ENCODE measurements at places on chromosomes 1 and 21. TPM values are rescaled to one million over a fixed set of nuclear protein-coding genes. Genes with fewer than 3 reads are reported as not detected.

The ADAM15 gene
- 84.5 TPM for total RNA-seq

The SESN2 gene
- 14.8 TPM for total RNA-seq

The C1orf210 gene
- not detected for total RNA-seq

The CLEC20A gene
- not detected for total RNA-seq

The S100A2 gene
- total RNA-seq = 1.2 TPM

The ESPN gene
- 0.49 TPM for total RNA-seq

The TMCC2 gene
- total RNA-seq = 20.9 TPM

The PCP4 gene
- total RNA-seq = not detected

The ITLN1 gene
- not detected for total RNA-seq

The AMY2B gene
- total RNA-seq = 3.2 TPM

The PRRX1 gene
- total RNA-seq = not detected

The SPRR3 gene
- not detected for total RNA-seq

The ANGPTL1 gene
- total RNA-seq = not detected

The RNU1-2 gene
- total RNA-seq = 1,962 TPM

The SELENBP1 gene
- total RNA-seq = not detected

The SRSF11 gene
- total RNA-seq = 195 TPM

The CDC42SE1 gene
- 190 TPM for total RNA-seq

The MEX3A gene
- 0.84 TPM for total RNA-seq

The SMPDL3B gene
- 0.30 TPM for total RNA-seq

The PLD5 gene
- total RNA-seq = not detected

The SLC30A10 gene
- not detected for total RNA-seq

The CHAF1B gene
- total RNA-seq = 36.5 TPM

The SLC25A34 gene
- total RNA-seq = 1.5 TPM

The FCRLB gene
- total RNA-seq = not detected

The SAMD13 gene
- 0.21 TPM for total RNA-seq

The NID1 gene
- 0.61 TPM for total RNA-seq

The LY9 gene
- 0.30 TPM for total RNA-seq

The GPR25 gene
- not detected for total RNA-seq

The ADAMTS4 gene
- 0.66 TPM for total RNA-seq

The PLA2G2F gene
- not detected for total RNA-seq

The P3R3URF gene
- not detected for total RNA-seq

The HSPB7 gene
- not detected for total RNA-seq

The DNMT3L gene
- not detected for total RNA-seq

The GNAT2 gene
- 0.33 TPM for total RNA-seq

The PLA2G2A gene
- not detected for total RNA-seq

The B3GALT2 gene
- total RNA-seq = 0.05 TPM
